Activated B cell treated with CpG ODN at 0.5 μM for 24 hours (primary cell): ENCODE measurements at places on chromosomes 4 and X. TPM values are rescaled to one million over a fixed set of nuclear protein-coding genes. Genes with fewer than 3 reads are reported as not detected.

GRCh38 chrX:101417981-101418841, 10.2 kb downstream of the HNRNPH2 start:
- peak; percentile 46 for DNase-seq

DNA sequence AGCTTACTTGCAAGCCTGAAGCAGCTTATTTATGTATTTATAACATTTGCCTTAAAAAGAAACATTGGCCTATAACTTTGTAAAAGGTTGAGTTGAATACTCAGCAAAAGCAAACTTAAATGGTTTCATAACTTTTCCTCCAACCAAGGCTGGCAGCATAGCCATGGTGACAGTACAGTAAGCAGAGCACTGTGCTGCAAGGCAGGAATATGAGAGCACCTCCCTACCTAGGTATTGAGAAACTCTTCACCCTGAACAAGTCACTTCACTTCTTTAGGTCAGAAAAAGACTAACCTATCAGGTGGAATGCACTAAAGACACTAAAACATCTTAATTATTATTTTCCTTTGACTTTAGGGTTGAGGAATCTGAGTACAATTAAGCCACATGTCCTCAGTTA, 63.9 kb upstream of the GYPA start:
- no peak for DNase-seq

- DNase-seq: no peak
Observed at GRCh38 chr4:110055158-110055768, 142.6 kb downstream of the EGF start.

- DNase-seq: no peak
Observed at GRCh38 chr4:48205626-48206025, 64.0 kb downstream of the TEC start.

GRCh38 chrX:24219320-24219719, 69.8 kb downstream of the ZFX start:
- DNase-seq: no peak

DNA sequence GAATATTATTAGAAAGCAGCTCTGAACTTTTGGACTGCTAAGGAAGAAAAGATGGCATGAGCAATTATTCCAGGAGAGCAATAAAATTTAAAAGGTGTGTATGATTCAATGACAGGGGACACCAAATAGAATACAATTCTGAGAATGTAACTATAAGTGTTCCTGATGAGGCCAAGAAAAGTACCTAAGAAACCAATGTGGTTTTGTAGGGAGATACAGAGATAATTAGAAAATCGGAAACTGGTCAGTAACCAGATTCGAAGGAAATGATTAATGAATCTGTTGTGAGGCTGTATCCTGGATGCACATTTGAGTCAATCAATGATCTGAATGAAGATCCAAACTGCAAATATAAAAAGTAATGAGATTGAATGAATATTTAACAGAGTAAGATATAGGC, 6.0 kb downstream of the NOA1 start:
- DNase-seq: no peak

DNA sequence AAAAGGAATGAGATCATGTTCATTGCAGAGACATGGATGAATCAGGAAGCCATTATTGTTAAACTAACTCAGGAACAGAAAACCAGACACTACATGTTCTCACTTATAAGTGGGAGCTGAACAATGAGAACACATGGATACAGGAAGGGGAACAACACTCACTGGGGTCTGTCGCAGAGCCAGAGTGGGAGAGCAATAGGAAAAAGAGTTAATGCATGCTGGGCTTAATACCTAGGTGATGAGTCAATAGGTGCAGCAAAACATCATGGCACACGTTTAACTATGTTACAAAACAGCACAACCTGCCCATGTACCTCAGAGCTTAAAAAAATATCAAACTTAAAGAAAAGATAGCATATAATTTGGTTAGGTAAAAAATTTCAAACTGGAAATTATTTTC, 281.4 kb downstream of the PABPC4L start:
- no peak for DNase-seq

GRCh38 chr4:88230969-88231771, 53.2 kb downstream of the PPM1K start:
- DNase-seq: no peak

Gene RPS6KA6
- total RNA-seq: 0.51 and 0.81 TPM in 2 replicates

Gene ZNF732
- not detected in 2 replicates for total RNA-seq
